Activated T-helper 2 cell treated with anti-CD3 and anti-CD28 coated beads, Interferon-gamma antibody, Interleukin-2, Interleukin-4, amounts not matched to agents 10 μg/mL and 5 μg/mL and 100 μg/mL, durations not matched to agents 14 hours and 24 hours and 36 hours (primary cell): ENCODE measurements at places on chromosomes 2 and 18. TPM values are rescaled to one million over a fixed set of nuclear protein-coding genes. Genes with fewer than 3 reads are reported as not detected.

DNA sequence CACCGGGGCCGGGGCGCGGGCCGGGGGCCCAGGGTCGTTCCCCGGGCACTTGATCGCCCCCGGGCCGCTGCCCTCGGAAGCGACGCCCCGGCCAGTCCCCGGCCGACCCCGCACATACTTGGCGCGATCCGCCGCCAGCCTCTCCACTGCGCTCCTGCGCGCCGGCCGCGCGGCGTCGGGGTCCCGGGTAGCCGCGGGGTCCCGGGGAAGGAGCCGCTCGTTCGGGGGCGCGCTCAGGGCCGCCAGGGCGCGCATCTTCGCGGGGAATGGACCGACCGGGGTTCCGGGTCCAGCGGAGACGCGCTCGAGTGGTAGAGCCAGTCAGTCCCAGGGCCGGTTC is 204 bp downstream of the FAM110C start:
- peaks cover 37% of the 10 kb centered on the region for H3K4me1 ChIP-seq
- DNase-seq = no peak
- H3K4me3 ChIP-seq = no peak overlapping the region
- H3K27me3 ChIP-seq = peaks cover 52% of the 10 kb centered on the region

- no peak for DNase-seq
- H3K36me3 ChIP-seq = peaks cover 46% of the 10 kb centered on the region
Observed at GRCh38 chr2:32455816-32456215, 99.0 kb downstream of the BIRC6 start.

- DNase-seq = no peak
- H3K4me3 ChIP-seq = no peak overlapping the region
- no peaks in the 10 kb centered on the region for H3K27me3 ChIP-seq
- H3K36me3 ChIP-seq = no peaks in the 10 kb centered on the region
Observed at GRCh38 chr18:8153887-8154583, 455.2 kb upstream of the RAB12 start.

DNA sequence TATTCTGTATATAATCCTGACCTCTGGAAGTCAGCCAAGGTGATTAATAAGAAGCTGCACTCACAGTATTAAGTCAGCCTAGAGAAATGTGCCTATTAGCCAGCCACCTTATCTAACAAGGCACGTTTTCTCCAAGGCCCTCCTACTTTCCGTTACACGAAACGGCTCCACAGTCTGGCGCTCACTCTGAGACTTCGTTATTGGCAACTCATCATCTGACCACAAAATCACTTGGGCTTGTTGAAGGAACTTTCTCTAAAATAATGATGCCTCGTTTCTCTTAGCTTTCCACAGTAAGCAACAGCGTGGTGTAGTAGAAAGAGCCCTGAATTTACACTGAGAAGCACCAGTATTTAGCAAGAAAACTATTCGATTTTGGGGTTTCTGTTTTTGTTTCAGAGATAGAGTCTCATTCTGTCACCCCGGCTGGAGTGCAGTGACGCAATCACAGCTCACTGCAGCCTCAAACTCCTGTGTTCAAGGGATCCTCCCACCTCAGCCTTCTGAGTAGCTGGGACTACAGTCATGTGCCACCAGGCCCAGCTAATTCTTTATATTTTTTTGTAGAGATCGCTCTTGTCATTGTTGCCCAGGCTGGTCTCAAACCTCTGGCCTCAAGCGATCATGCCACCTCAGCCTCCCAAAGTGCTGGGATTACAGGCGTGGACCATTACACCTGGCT is 53.6 kb upstream of the SLC14A1 start:
- H3K36me3 ChIP-seq = no peaks in the 10 kb centered on the region
- H3K27me3 ChIP-seq = peaks cover 24% of the 10 kb centered on the region
- H3K27ac ChIP-seq = peak overlapping the region; percentile 88
- DNase-seq = peak; percentile 43
- peak overlapping the region; percentile 57 for H3K4me3 ChIP-seq

DNA sequence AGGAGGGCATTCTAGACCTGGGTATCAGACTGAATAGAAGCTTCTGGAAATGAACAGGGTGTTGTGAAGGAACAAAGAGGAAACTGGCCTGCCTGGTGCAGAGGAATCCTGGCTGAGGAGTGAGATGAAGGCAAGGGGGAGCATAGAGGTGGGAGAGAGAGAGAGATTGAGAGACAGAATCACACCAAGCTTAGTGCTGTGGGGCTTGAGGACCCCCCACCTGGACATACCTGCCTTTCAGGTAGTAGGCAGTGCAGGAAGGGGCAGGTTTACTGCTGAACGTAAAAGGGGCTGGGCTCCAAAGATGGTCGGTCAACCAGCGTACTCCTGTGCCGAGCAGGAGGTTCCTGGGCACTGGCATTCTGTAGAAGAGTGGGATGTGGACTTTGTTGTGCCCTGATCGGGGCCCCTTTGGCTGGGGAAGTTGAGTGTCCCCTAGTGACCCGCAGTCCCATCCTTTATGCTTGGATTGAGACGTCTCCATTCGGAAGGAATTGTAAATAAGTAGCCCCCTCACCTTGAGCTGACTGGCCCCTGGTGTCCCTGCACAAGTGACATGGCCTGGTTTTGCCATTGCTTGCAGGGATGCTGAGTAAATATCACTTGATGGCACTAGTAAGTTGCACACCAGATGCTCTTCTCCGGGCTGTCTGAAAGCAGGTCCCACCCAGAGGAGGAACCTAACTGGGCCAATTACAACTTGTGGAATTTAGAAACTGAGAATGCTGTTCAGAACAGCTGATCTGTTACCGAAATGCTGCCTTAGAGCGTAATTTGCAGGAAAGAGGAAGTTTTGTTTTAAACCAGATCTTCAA is 1.4 kb downstream of the UBE2F start:
- no peaks in the 10 kb centered on the region for H3K27me3 ChIP-seq
- peaks cover 39% of the 10 kb centered on the region for H3K4me1 ChIP-seq
- H3K36me3 ChIP-seq = peaks cover 42% of the 10 kb centered on the region
- H3K27ac ChIP-seq = peak overlapping the region; percentile 78

DNA sequence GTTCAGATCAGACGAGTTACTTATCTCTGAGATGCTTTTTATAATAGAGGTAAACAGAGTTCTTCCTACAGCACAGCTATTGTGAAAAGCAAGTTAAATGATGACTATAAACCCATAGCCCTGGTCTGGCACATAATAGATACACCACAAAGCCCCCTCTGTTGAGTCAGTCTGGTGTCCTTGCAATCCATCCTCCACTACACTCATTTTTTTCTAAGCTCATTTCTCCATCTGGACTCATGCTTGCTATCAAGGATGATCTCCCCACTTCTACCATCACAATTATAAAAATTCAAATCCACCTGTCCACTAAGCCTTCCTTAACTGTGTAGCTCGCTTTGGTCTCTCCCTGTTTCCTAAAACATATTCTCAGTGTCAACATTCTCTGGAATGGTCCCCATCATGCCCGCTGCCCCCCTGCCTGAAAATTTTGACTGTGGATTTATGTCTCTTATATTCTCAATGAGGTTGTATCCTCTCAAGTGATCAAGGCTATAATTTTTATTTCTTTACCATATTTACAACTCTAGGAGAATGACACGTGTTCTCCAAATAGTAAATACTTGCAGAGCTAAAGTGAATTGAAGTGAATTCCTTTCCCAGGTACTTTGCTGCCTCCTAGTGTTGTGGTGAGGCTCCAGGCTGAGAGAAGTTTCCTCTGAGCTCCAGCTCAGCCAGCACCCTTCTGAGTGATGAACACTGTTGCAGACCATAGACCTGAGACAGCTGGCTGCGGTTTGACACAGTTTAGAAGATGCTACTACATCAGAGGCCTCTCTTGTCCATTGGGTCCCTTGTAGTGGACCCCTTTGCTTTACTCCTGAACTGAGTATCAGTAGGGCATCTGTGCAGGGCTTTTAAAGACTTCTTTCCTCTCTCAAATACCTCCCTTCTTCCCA is 108.7 kb downstream of the DPP10 start:
- DNase-seq = no peak
- no peaks in the 10 kb centered on the region for H3K4me1 ChIP-seq
- H3K27me3 ChIP-seq = no peaks in the 10 kb centered on the region

GRCh38 chr2:176151442-176152287 is at the start of gene HOXD4:
Gene HOXD4, plus strand, starts transcription at chr2:176151550. Its CDS starts 84 bp downstream, at chr2:176151634.
- peaks cover 3% of the 10 kb centered on the region for H3K36me3 ChIP-seq
- peaks cover 88% of the 10 kb centered on the region for H3K27me3 ChIP-seq
- no peak for DNase-seq
- no peaks in the 10 kb centered on the region for H3K4me1 ChIP-seq

DNA sequence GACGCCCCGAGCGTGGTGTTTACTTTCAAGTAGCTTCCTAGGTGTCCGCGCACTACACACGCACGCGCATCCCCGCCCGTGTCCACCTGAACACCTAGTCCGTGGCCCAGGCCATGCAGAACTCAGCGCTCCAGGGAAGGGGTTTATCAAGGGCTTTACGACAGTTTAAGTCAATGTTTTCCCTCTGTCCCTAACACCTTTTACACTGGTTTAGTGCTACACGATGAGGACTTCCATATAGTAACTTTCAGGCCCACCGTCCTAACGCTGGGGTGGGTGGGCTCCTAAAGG is 1.4 kb upstream of the BCL2 start:
- H3K4me1 ChIP-seq = peaks cover 21% of the 10 kb centered on the region
- H3K4me3 ChIP-seq = peak overlapping the region; percentile 80
- H3K27ac ChIP-seq = peak overlapping the region; percentile 86
- no peak for DNase-seq
- no peaks in the 10 kb centered on the region for H3K27me3 ChIP-seq

DNA sequence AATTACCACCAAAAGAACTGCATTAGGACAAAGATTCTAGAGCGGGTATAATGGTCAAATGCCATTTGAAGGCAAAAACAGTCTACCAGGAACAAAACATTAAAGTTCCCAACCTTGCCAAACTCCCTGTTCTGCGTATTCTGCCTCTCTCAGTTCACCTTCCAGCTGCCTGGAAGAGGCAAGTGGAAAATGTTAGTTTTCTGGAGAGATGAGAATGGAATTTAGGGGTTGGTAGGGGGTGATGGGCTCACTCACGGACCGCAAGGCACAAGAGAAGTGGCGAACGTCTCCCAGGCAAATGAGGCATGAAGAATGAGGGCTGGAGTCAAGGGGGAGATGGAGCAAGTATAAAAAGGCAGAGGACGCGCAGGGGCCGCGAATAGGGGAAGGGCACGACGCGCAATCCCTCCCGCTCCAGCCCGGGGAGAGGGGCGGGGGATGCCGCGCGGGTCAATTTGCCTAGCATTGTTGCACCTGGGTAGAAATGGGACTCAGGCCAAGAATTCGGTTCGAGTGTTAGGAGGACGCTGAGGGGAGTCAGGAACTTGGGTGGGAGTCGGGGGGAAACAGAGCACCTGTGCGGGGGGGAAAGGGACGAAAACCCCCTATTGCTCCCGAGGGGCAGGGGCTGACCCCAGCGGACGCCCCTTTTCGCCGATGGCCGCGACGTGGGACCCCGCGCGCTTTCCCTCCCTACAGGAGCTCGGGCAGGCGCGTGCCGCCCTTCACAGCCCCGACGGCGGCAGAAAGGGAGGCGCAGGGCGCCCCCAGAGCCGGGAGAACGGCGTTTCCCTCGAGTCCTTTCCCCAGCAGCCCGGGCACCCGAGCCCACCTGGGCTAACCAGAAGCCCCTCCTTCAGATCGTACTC is 573 bp downstream of the PAIP2B start:
- no peaks in the 10 kb centered on the region for H3K36me3 ChIP-seq
- peak overlapping the region; percentile 95 for H3K4me3 ChIP-seq
- peaks cover 15% of the 10 kb centered on the region for H3K4me1 ChIP-seq
- DNase-seq = peak; percentile 19
- peak overlapping the region; percentile 83 for H3K27ac ChIP-seq

DNA sequence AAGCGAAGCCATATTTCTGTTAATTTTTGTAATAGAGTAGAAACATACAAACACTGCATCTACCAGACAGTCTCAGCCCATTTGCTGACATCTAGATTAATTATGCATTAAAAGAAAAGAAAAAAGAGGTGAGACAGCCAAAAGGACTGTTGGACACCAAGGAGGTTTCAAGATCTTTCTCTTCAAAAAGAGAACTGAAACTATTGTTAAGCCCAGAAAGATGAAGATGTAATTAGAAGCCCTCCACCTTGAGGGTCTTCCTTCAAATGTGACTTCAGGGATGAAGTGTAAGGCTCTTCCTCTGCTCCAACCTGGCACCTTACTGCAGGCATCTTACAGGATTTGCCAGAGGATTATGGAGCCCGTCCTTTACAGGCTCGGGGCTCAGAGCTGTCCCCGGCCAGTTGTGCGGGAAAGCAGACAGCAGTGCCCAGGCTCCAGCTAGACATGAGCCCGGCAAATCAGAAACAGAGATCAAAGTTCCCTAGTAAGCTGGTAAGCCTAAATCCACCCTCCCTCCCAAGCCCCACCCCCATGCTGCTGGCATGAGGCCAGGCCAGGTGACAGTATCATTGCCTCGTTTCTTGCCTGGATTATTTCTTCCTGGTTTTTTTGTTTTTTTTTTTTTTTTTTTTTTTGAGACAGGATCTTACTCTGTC is 38.9 kb downstream of the ADI1 start:
- H3K4me3 ChIP-seq = no peak overlapping the region
- H3K36me3 ChIP-seq = peaks cover 21% of the 10 kb centered on the region
- no peak for DNase-seq
- H3K4me1 ChIP-seq = no peaks in the 10 kb centered on the region
- H3K27ac ChIP-seq = no peak overlapping the region

- H3K27ac ChIP-seq = peak overlapping the region; percentile 99
- peaks cover 9% of the 10 kb centered on the region for H3K36me3 ChIP-seq
- H3K27me3 ChIP-seq = no peaks in the 10 kb centered on the region
- H3K4me1 ChIP-seq = peaks cover 68% of the 10 kb centered on the region
Observed at GRCh38 chr18:9094307-9095226, 7.9 kb upstream of the NDUFV2 start.

DNA sequence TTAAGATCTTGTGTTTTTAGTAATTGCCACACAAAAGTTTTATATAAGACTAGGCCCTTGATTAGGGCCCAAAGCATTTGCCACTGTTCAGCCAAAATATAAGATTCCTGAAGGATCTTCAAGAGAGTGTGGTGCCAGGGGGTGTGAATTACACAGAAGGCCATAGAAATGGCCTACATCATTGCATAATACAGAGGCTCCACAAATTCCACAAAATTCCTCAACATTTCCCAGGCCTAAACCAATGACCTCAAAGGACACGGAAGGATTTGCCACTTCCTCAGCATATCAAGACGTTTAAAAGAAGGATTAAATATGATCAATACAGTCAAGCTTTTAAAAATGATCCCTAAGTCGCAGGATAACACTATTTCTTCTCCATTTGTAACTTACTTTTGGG is 24.1 kb downstream of the COL6A3 start:
- H3K4me3 ChIP-seq = no peak overlapping the region
- no peaks in the 10 kb centered on the region for H3K36me3 ChIP-seq
- DNase-seq = no peak
- no peaks in the 10 kb centered on the region for H3K27me3 ChIP-seq
- no peaks in the 10 kb centered on the region for H3K4me1 ChIP-seq

GRCh38 chr2:239546541-239546940 is 145.7 kb upstream of the HDAC4 start:
- H3K4me1 ChIP-seq = peaks cover 54% of the 10 kb centered on the region
- peak overlapping the region; percentile 58 for H3K27ac ChIP-seq
- DNase-seq = no peak
- no peaks in the 10 kb centered on the region for H3K36me3 ChIP-seq
- H3K4me3 ChIP-seq = no peak overlapping the region

- peak overlapping the region; percentile 4 for H3K4me3 ChIP-seq
- no peak overlapping the region for H3K27ac ChIP-seq
- peaks cover 18% of the 10 kb centered on the region for H3K27me3 ChIP-seq
- no peaks in the 10 kb centered on the region for H3K36me3 ChIP-seq
Observed at GRCh38 chr2:189178726-189179569, 613 bp downstream of the COL5A2 start.

SERPINB8 gene
- total RNA-seq = 19.0 and 21.0 TPM in 2 replicates

SPHKAP gene
- not detected in 2 replicates for total RNA-seq

NFU1 gene
- 54.3 and 57.9 TPM in 2 replicates for total RNA-seq

EVX2 gene
- not detected in 2 replicates for total RNA-seq

SLC11A1 gene
- 0.18 and 0.21 TPM in 2 replicates for total RNA-seq

GPR17 gene
- not detected in 2 replicates for total RNA-seq

ST6GAL2 gene
- total RNA-seq = not detected in 2 replicates
